ENCODE measurements at places on chromosomes 11 and 22.

GRCh38 chr11:84865791-84866535 is 761.2 kb downstream of the DLG2 start:
- DNase-seq: no peak

GRCh38 chr11:72271980-72272379 is 28.0 kb upstream of the PHOX2A start:
- no peak for DNase-seq

GRCh38 chr11:68470304-68470811 is 9.8 kb downstream of the PPP6R3 start:
- no peak for DNase-seq

- no peak for DNase-seq
These were observed 9.4 kb downstream of the HORMAD2 start for GRCh38 chr22:30089655-30089974.

GRCh38 chr11:118633319-118633690 is 25.9 kb downstream of the PHLDB1 start:
- DNase-seq: no peak

DNA sequence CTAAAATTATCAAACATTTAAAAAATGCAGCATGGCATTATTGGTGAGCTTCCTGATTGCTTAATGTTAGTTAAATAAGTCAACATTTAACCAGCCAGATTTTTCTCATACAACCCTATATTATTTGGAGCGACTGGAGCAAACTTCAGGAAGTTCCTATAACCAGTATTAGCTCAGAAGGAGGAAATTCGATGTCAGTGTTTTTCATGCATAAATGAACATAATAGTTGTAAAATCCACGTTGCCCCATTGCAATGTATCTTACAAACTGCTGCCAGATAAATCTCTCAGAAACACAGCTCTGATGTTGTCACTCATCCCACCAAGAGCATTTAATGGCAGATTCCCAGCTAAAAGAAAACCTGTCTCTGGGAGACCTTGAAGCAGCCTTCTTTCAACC is 278.5 kb downstream of the CASP12 start:
- no peak for DNase-seq

GRCh38 chr22:44049486-44050231 is 25.6 kb downstream of the PARVB start:
- DNase-seq: no peak

GRCh38 chr11:103581760-103582159 is 454.7 kb upstream of the DDI1 start:
- no peak for DNase-seq

DNA sequence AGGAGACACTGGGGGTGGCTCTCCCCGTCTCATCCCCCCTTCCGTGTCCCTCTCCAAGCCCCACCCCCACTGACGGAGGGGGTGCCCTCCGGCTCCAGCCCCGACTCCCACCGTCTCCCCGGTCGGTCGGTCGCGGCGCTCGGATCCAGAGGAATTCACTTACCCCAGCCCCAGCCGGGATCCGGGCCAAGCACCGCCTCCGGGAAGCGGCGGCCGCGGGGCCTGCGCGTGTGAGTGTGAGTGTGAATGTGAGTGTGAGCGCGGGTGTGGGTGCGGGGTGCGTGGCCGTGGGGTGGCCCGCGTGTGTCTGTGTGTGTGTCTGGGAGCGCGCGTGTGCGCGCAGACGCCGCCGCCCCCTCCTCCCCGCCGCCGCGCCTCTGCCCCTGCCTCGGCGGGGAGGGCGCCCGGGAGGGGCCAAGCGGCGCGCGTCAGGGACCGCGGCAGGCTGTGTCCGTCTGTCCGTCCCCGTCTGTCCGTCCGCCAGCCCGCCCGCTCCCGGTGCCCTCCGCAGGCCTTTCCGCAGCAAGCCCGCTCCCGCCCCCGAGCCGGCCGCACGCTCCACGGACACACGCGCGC is at the start of gene ELFN2:
TSS of gene ELFN2 (minus strand) at position 345 of the 576 bp plus-strand sequence. CDS start 51,945 bp downstream, outside the sequence.
- no peak for DNase-seq

- no peak for DNase-seq
These were observed 9.6 kb downstream of the P2RY2 start for GRCh38 chr11:73227571-73228211.

DNA sequence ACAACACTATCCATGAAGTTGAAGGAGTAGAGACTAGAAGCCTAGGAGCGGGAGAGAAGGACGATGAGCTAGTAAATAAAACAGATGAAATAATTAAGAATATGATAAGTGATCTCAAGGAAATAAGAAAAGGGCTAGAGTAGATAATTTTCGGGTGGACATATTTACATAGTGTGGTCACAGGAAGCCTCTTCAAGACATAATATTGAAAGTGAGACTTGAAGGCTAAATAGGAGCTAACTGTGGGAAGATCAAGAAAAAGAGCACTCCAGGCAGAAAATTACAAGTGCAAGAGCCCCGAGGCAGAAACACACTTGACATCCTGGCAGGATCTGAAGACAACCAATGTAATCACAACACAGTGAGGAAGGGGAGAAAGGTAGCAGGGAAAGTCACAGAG is 11.9 kb upstream of the PPFIBP2 start:
- DNase-seq: no peak

GRCh38 chr11:62892077-62892922 is 11.6 kb downstream of the SLC3A2 start:
- no peak for DNase-seq

DNA sequence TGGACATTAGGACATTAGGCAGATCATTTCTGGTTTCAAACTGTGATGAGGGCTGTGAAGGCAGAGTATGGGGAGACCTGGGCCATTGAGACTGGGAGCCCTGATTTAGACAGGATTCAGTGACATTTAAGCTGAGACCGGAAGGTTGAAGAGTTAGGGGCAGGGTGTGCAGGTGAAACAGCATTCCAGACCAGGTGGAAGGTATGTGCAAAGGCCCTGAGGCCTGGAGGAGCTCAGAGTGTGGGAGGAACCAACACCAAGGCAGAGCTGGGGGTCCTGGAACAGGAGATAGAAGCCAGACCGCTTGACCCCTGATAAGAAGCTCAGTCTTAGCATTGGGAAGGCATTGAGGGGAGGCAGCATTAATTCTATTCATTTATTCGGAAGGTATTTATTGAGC is 32.5 kb downstream of the ZC3H7B start:
- DNase-seq: no peak

GRCh38 chr11:128881221-128881620 is 9.9 kb upstream of the KCNJ5 start:
- DNase-seq: no peak

DNA sequence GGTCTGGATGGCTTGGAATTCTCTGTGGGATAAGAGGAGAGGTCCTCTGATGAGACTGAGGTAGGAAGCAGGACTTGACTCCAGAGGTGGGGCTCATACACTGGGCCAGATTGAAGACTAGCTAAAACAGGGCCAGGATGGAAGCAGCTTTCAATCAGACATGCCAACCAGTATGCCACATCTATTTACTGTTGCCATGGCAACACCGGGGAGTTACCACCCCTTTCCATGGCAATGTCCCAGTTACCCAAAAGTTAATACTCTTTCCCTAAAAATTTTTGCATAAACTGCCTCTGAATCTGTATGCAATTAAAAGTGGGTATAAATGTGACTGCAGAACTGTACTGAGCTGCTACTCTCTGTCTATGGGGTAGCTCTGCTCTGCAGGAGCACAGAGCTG is 247.5 kb upstream of the ZBED5 start:
- no peak for DNase-seq

DNA sequence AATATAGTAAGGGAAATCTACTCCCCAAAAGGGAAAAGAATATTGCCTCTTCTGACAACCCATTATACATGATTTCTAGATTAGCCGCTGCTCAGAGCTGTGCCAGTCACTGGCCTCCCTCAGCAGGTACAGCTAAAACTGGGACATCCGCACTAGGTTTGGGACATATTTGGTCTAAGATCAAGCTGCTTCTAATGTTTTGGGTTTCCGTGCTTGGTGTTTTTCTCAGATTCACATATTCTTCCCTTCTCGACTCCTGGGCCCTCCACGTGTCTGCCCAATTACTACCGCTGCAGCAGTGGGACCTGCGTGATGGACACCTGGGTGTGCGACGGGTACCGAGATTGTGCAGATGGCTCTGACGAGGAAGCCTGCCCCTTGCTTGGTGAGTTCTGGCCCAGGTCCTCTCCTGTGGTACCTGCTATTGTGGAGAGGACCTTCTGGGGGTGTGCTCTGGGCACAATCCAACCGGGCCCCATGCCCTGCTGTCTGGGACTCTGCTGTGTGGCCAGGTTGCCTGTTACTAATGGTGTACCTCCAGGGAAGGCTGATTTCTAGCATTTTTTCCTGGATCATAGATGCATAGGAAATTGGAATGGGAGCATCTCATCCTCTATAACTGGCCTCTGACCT is 138.1 kb upstream of the SORL1-AS1 start:
- DNase-seq: no peak

GRCh38 chr11:66267039-66267378 is 1.4 kb upstream of the RAB1B start:
- no peak for DNase-seq

GRCh38 chr22:42957544-42957943 is 57.4 kb downstream of the PACSIN2 start:
- no peak for DNase-seq
